Activated CD8-positive, alpha-beta memory T cell treated with anti-CD3 and anti-CD28 coated beads for 1 hour (primary cell): ENCODE measurements at places on chromosomes 5 and 9.
A peak's percentile ranks its signal among the peaks of the same experiment; 100 is the strongest.

- DNase-seq = no peak
Measured at GRCh38 chr5:1919209-1919566, 36.5 kb upstream of the IRX4 start.

GRCh38 chr9:36471359-36471758, 71.3 kb upstream of the RNF38 start:
- DNase-seq = no peak

DNA sequence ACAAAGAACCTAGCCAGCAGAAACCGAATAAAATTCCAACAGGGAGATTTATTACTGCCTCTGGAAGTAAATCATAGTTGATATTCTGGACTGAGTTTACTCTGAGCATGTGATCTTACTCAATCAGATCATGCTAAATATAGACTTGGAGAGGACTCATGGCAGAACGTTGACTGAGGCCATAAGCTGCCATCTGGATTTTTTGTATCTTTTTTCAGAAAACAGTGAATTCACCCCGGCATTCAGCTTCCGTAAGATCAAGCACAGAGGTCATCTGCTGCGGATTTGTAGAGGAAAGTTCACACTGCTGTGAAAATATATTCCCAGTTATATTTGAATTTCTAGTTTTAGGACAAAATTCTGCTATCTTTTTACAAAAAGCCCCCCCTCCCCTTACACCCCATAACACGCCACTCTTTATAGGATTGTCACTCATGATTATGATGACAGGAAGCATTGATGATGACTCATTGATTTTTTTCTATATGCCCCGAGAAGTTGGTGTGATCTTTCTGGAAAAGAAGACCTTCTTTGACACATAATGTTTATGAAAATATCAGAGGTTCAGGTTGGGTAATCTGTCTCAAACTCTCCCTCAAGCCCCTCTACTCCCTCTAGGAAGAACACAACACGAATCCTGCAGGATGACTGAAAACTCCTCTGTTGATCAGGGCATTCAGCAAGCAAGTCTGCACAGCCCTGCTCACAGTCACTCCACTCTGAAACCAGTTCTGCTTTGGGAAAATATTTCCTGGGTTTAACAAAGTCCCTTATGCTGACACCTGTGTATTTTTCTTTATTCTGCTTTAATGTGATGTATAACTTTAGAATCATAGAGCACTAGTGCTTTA, 70.8 kb downstream of the NXNL2 start:
- DNase-seq = no peak

GRCh38 chr5:158952951-158953350, 146.8 kb downstream of the EBF1 start:
- no peak for DNase-seq

DNA sequence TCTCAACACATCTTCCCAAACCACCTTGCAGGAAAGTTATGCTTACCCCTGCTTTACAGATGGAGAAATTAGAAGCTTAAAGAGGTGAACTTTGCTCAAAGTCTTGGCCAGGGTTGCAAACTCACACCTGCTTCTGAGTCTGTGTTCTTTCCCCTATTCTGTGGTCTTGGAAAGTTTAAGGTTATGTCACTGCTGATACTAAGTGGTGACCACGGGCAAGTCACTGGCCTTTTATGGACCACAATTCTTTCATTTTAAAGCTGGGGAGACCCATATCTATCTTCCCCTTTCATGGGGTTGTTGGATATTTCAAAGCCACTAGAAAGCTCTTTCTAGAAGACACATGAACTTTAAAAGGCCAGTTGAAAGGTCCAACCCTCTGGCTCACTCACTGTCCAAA, 95.4 kb upstream of the KLF4 start:
- no peak for DNase-seq

- no peak for DNase-seq
Measured at GRCh38 chr5:68405784-68406743, 190.5 kb downstream of the PIK3R1 start.

GRCh38 chr9:22136461-22137096, 127.5 kb upstream of the CDKN2B start:
- DNase-seq = no peak

DNA sequence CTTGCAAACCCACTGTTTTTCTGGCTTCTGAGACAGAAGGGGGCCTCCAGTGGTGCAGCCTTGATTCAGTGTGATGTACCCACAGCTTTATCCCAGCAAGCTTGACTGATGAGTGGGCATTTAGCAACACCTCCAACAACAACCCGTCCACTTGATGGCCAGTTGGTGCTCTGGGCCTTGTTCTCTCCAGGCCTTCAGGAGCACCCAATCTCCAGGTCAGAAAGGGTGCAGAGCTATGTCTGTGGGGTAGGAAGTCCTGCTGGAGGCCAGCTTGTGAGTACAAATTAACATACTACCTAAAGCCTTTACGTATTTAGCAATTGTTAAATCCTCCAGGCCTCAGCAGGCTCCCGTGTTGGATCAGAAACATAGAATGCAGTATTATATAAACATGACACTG, 10.1 kb upstream of the TRIM52 start:
- DNase-seq = no peak

DNA sequence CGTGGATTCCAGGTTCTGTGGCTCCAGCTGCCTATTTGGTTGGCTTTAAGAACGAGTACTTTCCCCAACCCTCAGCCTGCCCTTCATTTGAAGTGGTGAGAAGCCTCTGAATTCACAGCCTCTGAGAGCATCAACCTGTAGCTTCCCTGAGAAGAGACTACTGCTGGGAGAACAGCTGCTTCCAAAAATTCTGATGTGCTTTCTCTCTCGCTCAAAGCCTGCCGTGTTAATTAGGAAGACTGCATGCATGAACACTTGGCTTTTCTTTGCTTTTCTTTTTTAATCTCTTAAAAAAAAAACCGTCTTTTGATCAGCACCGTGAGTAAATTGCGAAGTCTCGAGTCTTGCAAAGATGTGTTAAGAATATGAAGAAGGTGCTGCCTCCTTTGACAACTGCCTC, 153.4 kb upstream of the MAP1B start:
- no peak for DNase-seq

- DNase-seq = no peak
Measured at GRCh38 chr9:7164440-7165330, 406.9 kb downstream of the KDM4C start.

DNA sequence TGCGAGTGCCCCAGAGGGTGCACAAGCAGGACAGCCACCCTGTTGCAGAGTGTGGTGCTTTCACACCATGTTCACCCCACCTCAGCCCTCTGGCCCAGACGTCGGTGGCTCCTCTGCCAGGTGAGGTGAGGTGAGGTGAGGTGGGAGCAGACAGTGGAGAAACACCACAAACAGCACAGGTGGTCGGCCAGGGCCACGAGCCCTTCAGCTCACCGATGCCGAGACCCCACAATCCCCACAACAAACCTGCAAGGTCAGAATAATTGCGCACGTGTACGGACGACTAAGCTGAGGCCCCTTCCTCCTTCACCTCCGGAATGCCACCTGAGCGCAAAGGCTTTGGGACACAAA, 10.5 kb downstream of the BRD3 start:
- DNase-seq = no peak

DNA sequence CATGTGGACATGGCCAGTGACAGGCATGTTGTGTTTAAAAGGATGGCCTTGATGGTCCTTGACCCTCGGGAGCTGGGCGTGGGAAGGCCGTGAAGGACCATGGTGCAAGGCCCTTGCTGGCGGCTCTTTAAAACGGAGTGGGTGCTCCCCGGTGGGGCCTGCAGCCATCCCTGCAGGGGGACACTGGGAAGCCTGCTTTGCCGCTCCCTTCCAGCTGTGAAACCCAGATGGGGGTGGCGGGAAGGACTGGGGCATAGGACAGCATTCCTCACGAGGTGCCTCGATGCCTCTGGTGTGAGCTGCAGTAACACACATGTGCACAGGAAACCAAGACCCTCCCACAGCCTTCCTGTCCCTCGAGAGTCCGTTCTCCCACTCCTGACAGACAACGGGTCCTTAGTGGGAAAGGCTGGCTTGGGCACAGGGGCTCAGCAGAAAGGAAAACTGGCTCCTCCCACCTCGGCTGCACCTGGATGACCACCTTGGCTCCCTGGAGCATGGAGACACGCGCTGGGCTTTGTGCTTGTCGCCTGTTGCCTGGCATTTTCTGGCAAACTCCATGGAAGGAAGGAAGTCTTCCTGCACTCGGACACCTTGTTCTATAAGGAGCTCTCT, 30.3 kb upstream of the IRX4 start:
- DNase-seq = no peak

DNA sequence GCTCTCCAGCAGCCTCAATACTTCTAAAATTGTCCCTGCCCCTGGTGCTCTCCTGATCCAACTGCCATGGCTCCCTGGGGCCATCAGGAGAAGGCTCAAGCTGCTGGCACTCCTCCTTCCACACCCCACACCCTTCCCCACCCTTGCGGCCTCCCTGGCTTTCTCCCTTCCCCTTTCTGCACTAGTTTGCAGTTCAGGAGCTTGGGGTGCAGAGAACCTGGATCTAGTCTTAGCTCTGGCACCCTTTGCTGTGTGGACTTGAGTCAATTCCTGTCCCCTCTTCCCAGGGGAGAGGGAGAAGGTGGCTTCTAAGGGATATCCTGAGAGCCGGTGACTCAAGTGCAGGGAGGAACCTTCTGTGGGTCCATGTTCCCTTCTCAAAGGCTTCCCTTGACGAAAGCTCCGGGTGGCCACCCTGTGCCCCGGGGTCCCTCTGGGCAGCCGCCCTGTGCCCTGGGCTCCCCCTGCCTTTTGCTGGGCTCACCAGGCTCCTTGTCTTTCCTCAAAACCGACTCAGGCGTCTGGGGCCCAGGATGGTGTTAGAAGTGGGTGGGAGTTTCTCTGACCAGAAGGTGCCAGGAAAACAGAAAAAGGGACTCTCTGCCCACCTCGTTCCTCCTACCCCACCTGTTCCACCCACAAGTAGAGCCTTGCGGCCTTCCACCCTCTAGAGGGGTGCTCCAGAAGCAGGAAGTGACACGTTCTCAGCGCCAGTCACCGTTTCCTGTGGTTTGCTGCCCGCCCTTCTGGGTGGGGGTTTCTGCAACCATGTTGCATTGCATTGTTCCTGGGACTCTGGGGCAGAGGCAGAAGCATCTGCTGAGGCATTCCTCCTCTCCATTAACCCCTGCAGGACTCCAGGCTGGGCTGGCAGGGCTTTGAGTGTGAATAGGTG, 15.0 kb downstream of the GLIPR2 start:
- peak; percentile 73 for DNase-seq

DNA sequence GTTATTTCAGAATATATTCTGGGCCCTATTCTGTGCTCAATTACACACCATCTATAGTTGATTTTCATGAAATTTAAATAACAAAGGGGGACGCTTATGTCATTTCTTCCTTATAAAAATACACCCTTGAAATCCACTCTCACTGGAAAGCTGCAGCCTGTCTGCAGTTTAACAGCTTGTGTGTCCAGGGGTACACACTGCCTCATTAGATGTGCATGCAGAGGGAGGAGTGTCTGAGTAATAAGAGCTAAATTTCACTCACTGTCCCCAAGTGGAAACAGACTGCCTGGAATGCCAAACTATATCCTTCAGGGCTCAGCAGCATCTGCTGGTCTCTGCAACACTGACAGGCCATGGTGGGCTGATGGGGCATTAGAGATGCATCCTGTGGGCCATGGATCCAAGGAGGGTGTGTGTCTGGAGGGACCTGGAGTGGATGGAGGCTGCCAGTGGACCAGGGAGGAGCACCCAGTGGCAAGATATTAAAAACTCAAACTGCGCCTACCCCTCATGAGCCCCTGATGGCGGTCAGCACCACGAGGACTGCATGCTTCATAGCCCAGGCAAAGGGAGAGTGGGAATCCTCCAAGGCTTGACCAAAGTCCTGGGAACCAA, 15.8 kb upstream of the TIFAB start:
- no peak for DNase-seq

DNA sequence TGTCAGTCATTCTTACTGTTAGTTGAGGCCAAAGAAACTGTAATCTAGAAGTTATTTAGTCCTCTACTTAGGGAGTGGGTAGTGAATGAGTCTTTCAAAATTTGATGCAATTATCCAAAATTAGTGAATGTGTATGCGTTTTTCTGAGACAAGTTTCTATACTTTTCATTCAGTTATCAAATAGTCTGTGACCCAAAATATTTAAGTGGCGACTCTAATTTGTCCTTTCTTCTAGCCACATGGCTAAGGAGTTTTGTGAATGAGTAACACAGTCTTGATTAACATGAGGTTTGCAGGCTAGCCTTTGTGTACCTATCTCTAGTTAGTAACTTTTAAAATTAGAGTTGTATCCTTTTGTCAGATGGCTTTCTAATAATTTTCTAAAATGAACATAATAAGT, 45.6 kb downstream of the COMMD10 start:
- DNase-seq = no peak

- no peak for DNase-seq
Measured at GRCh38 chr9:1882711-1883403, 132.3 kb upstream of the SMARCA2 start.

DNA sequence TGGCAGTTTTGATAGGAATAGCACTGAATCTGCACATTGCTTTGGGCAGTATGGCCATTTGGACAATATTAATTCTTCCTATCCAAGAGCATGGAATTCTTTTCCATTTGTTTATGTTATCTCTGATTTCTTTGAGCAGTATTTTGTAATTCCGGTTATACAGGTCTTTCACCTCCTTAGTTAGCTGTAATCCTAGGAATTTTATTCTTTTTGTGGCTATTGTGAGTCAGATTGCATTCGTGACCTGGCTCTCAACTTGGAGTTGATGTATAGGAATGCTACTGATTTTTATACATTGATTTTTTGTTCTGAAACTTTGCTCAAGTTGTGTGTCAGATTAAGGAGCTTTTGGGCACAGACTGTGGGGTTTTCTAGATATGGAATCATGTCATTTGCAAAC, 24.0 kb downstream of the TMEM161B start:
- DNase-seq = no peak

DNA sequence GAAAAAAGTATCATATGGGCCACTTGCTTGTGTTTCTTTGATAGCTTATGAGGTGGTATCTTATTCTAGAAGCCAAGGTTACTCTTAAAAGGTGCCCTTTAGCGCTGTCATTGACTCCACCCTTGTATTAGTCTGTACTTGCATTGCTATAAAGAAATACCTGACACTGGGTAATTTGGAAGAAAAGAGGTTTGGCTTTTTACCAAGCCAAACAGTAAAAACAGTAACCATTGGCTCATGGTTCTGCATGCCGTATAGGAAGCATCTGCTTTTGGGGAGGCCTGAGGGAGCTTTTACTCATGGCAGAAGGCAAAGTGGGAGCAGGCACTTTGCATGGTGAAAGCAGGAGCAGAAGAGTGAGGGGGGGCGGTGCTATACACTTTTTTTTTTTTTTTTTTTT, 87.4 kb downstream of the TEK start:
- no peak for DNase-seq

- no peak for DNase-seq
Measured at GRCh38 chr5:150510460-150511263, 2.7 kb downstream of the NDST1 start.

GRCh38 chr5:146009020-146009419, 72.6 kb downstream of the SH3RF2 start:
- DNase-seq = no peak
